ENCODE measurements at places on chromosomes 11 and 22.

DNA sequence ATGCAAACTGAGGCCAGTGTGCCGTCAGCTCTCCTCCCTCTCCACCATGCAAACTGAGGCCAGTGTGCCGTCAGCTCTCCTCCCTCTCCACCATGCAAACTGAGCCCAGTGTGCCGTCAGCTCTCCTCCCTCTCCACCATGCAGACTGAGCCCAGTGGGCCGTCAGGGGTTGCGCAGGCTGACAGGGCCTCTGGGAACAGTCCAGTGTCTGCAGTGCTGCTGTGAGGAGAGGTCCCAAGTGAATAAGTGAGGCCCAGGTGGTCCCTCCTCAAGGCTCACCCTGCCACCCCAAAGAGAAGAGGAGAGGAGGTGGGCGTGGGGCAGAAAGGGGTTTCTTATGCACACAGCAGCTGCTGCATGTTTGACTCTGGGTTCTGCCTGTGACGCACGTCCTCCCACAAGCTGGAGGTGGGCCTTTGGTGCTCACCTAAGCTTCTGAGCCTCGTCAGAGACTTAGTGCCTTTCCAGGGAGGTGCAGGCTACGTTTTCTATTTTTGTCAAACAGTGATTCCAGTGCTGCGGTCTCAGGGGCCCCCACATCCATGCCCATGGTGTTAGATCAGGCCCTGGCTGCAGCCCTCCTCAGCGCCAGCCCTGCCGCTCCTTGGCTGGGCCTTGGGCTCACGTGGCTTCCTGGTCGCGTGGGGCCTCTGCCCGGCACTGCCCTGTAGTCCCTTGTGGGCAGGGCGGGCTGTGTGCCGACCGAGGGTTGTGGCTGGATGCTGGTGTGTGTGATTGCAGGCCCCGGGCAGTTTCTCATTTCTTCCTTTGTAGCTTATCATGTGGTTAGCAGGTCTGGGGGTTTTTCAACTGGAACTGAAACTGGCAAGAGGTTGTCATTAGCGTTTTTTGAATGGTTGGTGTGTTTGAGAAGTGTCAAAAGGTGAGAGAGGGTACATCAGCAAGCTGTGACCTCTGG lies 7.1 kb downstream of the TPCN2 start:
- DNase-seq, result no peak

DNA sequence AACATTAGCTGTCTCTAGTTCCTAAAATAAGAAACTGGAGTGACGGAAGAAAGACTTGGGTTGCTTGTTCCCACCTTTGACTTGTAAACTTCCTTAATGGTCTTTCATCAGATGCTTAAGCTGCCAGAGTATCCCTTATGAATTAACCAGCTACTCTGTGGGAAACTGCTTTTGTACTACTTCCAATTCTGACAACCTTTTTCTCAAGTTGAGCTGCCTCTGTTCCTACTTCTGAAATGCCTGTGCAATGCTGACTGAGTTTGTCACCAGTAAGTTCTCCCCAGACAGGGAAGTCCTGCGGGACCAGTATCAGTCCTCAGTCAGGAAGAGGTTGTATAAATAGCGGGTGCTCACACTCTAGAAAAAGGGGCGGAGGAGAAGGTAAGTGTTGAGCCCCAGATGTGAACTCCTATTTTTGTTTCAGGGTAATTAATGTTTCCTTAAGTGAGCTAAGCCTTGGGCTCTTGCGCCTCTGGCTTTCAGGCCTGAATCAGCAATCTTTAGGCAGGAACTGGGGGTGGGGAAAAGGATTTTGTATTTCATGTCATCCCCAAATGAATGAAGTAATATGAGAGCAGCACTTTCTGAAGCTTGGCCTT lies 67.2 kb downstream of the CECR2 start:
- DNase-seq, result no peak

DNA sequence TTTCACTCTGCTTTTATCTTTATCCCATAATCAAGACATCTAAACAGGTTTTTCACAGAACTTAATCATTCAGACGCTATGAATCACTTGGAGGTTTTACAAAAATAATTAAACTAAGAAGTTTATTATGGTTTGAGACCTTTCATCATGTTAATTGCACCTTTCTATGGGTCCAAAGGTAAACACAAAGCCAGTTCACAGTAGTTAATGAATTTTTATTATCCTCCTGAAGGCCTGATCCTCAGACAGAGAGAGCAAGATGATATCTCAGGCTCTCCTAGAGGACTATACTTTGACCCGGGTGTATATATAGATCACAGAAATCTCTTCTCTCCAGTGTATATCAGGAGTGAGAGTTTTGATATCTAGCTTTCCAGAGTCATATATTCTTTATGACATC lies 1044.3 kb upstream of the RAG2 start:
- DNase-seq, result no peak

GRCh38 chr11:47271961-47272661 lies 2.2 kb downstream of the MADD start:
- DNase-seq, result no peak

Data from activated T-cell treated with anti-CD3 and anti-CD28 coated beads, Interleukin-2, amount 50 U/mL, for 1 hour (primary cell).